ENCODE measurements at places on chromosomes 12 and 14.

GRCh38 chr14:99676657-99677056 is 7.4 kb upstream of the CYP46A1 start:
- peak; percentile 38 for DNase-seq

DNA sequence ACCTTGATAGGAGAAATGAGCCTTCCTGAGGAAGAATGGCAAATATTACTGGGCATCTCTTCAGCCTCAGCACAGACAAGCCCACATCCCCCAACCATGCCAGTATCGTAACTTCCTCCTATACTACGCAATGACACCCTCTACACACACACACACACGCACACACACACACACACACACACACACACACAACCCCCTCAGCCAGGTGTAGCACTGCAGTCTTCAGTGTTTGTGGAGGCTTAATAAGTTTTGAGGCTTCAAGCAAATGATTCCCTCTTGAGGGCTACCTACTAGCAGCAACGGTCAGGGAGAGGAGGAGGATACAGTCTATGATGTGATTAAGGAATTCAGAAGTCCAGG is 1.6 kb downstream of the DGKA start:
- peak; percentile 51 for DNase-seq

DNA sequence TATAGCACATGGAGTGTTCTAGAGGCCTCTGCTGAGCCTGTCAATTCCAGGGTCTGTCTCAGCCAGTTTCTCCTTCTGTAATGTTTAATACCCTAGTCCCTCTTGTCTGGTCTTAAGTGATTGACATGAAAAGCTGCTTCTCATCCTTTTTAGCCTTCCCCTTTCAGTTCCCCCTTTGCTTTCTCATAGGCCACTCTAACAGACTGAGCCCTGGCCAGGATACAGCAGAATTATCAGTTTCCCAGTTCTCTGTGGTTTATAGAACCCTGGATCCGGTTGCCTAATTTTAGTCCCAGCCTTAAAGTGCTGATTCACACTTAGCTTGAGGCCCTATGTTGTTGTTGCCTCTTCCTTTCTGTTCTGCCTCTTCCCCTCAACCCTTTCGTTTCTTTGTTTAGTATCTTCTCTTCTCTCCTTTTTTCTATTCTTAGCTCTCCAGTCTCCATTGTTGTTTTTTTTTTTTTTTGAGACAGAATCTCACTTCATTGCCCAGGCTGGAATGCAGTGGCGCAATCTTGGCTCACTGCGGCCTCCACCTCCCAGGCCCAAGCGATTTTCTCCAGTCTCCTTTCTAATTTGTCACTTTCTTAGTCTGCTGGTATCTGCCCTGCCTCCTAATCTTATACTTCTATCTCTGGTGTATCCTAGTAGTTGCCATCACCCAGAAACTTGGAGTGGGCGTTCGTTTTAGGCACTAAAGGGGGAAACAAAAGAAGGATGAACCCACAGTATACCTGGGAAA is 2.9 kb upstream of the BIN2 start:
- DNase-seq = no peak

DNA sequence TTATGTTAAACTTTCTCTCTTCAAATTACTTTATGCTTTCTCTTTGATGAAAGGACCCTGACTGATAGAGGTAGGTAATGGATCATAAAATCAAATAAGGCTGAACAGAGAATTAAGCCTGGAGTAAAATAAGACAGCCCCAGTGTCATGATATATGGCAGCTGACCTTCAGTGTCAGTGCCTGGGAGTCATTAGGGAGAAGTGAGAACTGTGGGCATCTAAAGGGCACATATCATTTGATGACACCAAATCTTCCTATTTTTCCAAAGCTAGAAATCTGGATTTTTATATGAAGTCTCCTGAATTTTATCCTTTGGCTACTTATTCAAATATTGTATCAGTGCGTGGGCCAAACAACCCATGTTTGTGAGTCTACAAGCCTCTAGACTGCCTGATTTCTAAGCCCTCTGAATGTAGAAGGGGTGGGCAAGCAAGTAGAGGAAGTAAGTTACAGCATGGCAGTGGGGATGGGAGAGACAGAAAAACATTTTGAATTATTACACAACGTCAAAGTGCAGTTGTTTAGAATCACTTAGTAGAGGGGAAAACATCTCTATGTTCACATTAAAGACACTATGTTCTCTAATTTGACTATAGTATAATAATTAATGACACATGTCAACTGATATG is 10.0 kb downstream of the SLC39A9 start:
- no peak for DNase-seq

DNA sequence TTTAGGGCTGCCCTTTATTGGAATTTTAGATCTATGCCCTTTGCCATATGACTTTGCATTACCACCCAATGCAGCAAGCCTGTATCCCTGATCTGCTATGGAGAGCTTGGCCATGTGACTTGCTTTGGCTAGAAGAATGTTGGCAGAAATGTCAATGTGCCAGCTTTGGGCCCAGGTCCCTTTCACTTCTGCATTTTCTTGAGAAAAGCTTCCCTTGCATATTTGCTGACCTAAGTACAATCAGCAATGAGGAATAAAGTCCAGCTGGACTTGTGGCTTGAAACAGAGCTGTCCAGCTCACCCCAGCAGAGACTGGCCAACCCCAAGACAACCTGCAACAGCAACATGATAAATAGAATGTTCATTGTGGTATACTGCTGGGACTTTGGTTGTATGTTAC is 135.9 kb downstream of the PAH start:
- DNase-seq = no peak

DNA sequence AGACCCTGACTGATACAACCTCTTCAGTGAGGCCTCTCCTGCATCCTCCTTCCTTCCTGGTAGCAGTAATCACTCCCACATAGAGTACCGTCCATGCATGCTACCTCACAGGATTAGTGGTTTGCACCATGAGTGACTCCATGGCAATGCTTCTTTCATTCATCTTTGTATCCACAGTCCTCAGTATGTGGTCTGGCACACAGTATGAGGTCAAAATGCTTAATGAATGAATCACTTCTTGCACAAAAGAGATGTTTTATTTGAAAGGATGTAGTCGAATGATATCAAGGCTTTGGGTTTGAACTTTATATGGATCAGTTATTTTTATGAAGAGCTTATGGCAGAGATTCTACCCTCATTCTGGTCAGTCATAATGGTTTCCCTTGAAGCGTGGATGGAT is 42.2 kb downstream of the KCNA5 start:
- DNase-seq = no peak

Data from activated effector memory CD4-positive, alpha-beta T cell treated with Interleukin-2 at 50 U/mL for 16 hours (primary cell).